ENCODE measurements at places on chromosomes 2 and 18.
A peak's percentile ranks its signal among the peaks of the same experiment; 100 is the strongest.

GRCh38 chr18:61459896-61460648 is 126.8 kb downstream of the CDH20 start:
- no peak for DNase-seq

GRCh38 chr2:197182668-197183067 is 127.9 kb downstream of the ANKRD44 start:
- DNase-seq = no peak

DNA sequence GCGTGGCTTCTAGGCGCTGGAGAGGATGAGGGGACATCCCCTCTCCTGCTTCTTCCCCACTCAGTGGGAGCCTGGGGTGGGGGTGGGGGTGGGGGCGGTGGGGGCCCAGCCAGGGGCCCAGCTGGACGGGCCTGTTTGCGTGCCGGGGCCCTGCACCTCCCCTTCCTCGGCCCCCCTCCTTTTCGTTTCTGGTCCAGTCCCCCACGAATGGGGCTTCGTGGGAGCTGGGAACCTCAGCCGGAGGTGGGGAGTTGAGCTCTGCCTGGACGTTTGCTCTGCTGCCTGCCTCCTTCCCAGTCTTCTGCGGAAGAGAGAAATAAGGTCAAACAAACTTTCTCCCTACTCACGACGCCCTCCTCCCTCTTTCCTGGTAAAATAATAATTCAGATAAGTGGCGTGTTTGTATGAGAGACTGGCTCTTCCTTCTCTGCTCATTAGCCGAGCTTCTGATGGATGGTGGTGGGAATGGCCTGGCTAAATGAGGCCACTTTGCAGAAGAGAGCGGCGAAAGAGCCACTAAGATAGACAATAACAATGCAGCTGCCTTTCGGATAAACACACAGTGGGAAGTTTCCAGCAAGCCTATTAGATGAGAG is 782 bp downstream of the MTA3 start:
- DNase-seq = no peak

DNA sequence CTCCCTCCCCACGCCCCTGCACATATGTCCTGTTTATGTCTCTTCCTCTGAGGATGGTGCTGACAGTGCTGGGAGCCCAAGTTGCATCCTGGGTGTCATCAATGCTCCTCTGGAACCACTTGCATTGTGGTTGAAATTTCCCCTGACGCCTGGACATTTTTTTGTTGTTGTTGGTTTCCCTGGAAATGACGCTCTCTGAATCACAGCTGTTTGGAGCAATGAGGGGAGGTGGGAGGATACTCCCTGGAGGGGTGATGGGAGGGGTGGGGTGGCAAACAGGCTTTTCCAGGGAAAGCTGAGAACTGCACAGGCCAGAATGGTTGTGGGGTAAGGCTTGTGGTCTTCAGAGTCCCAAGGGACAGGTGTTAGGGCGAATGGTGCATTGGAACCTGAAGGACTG is 29.6 kb downstream of the CELF4 start:
- DNase-seq = no peak

- DNase-seq = no peak
Observed at GRCh38 chr18:59617468-59617932, 79.7 kb downstream of the CCBE1 start.

DNA sequence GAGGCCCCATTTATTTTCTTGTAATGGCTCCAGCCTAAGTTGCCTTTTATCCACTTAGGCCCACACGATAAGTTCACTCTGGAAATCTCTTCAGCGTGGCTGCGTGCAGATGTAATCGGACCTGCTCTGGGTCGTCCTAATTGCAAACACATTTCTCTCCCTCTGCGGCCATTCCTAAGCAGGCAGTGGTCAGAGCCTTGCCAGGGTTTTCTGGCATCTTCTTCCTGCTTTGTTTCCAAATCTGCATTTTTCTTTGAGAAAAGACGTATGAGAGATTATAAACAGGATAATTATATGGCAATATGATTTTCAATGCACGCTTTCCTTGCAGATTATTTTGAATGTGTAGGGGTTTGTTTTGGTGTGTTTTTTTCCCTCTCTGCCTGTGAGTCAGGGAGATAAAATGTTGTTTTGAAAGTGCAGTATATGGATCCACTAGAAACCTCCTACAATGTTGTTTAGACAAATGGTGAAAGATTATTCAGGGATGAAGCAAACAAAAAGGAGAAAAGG is 239.4 kb upstream of the TANK start:
- DNase-seq = no peak

- DNase-seq = no peak
Observed at GRCh38 chr2:127649100-127649611, 3.2 kb downstream of the GPR17 start.

DNA sequence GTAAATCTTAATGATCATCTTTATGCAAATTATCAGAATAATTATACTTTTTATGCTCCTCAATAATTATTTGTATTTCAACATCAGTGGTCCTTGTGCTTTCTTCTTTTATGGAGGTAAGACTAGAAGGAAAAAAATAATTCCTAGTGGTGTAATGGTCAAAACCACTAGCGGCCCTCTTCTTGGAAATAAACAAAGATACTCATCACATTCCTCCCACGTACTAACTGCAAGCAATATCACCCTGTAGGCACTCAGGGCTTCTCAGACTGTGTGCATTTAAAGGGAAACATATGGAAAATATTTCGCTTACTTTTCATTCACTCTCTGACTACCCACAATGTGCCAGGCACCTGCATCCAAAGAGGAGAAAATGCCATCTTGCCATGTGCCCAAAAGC is 263.7 kb downstream of the DOK6 start:
- DNase-seq = no peak

DNA sequence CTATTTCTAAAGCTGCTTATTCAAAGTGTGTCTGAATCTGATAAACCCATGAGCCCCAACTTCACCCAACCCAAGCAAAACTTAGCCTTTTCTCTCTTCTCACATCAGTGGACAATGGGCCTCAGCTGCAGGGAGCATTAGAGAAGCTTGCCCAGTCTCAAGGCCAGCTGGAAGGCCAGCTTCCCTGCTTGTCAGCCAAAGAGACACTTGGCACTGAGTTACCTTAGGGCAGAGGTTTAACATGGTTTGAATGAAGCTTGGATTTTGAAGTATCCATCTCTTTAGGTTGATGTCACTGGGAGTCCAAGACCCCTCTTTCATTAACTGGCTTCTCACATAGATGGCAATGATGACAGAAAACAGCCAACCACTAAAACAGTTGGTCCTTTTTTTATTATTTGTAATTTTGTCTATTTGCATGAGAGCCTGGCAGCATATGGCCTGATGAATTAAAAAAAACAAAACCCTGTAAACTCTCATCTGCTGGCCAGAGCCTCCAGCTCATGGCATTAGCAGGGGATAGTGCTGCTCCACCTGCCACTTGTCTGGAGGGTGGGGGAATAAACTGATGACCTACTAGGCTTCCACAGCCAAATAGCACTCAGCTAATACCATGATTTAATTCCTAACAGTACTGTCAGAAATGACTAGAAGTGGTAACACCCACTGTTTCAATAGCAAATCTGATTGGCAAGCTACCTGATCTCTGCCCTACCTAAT is 137.0 kb downstream of the UBE2E3 start:
- no peak for DNase-seq

DNA sequence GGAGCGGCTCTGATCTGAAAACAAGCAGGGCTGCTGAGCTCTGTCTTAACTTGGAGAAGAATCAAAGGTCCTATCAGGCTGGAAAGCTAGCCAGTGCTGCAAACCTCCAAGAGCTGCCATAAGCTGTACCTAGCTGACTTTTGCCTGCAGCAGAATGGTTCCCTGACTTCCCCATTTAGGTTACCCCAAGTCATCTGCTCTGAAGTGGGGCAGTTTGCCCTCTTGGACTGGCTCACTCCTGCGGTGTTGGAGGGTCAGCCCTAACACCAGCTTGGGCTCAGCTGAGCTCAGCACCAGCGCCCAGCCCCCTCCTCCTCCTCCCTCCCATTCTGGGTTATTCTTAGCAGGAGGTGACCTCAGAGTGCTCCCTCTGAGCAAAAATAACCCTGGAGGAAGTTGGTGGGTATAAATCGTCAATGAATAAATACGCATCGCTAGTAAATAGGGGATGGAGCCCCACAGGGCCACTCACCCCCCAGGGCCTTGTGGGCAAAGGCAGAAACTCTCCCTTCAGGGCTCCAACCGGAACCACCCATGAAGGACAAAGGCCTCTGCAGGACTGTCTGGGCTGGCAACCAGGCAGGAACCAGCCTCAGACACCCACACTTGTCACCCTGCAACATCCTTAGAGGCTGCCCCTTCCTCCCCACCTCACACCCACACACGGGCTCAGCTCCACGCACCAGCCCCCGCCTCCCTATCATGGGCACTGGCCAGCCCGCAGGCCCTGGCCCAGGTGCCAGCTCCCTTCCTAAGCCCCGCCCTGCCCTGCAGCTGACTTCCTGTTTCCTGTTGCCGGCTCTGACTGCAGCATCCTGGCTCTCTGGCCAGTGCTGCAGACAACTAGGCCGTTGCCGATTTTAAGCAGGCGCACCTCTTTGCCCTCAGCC is 46.9 kb downstream of the DNMT3A start:
- peak; percentile 27 for DNase-seq

GRCh38 chr18:63820694-63821093 is 45.5 kb downstream of the SERPINB7 start:
- no peak for DNase-seq

- no peak for DNase-seq
Observed at GRCh38 chr2:236444187-236444586, 125.4 kb upstream of the ACKR3 start.

- DNase-seq = no peak
Observed at GRCh38 chr2:16755442-16755841, 89.8 kb upstream of the CYRIA start.

DNA sequence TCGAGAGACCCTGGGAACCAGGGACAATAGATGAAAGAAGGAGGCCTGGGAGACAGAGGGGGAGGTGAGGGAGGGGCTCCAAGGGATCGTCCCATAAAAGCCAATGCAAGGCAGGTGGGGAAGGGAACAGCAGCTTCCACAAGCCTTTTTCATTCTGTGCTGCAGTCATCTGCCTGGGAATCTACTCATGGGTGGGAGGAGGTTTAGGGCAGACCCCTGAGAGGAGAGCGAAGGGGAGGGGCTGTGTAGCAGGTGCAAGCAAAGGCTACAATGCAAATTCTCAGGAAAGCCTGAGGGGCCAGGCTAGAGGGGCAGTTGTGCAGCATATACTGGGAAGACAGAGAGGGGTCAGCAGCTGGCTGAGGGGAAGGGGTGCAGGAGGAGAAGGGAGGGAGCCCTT is 135.4 kb downstream of the SETBP1 start:
- DNase-seq = no peak

- no peak for DNase-seq
Observed at GRCh38 chr2:239227661-239228371, 173.0 kb downstream of the HDAC4 start.

DNA sequence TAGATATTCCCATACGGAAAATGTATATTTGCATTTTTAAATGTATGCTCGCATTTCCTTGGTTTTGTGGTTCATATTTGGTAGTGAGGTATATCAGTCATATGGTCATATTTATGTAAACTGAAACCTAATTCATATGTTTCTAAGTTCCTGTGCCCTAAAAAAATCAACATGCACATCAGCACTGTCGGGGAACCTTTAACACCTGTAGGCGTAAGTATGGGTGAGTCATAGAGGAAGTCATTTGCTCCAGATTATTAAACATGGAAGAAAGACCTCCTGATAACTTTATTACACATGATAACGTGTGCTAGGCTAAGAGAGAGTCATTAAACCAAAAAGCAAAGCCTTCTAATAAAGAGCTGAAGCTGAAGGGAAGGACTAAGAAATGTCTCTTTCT is 437.7 kb downstream of the NRXN1 start:
- no peak for DNase-seq

DNA sequence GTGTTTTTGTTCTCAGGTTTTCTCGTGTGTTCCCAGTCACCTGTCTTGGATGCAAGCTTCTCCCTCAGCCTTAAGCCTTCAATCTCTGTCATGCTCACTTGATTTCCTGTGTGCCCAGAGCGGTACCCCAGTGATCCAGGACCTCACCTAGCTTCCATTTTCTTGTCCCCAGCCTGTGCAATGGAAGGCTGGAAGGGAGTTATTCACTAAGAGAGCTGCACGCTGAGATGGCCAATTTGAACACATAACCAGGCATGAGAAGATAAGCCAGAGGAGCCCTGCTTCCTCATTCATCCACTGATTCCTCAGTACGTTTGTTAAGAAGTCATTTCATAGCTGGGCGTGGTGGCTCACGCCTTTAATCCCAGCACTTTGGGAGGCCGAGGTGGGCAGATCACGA is 130.8 kb upstream of the SERPINE2 start:
- no peak for DNase-seq
